ENCODE measurements at places on chromosomes 11 and 22.

GRCh38 chr11:57391539-57391938 lies 1.1 kb upstream of the PRG2 start:
- no peak for DNase-seq

GRCh38 chr11:11456866-11457265 lies 103.8 kb upstream of the CSNK2A3 start:
- no peak for DNase-seq

- DNase-seq = no peak
These were observed 14.3 kb downstream of the NCAM1 start for GRCh38 chr11:112975493-112975892.

- DNase-seq = no peak
These were observed 98.9 kb downstream of the PGR start for GRCh38 chr11:101030692-101031091.

GRCh38 chr11:65479184-65480145 lies 19.4 kb upstream of the MALAT1 start:
- peak; percentile 91 for DNase-seq

GRCh38 chr11:17638311-17638710 lies 81.1 kb upstream of the MYOD1 start:
- no peak for DNase-seq

GRCh38 chr22:33896575-33897447 lies 23.5 kb downstream of the LARGE1 start:
- no peak for DNase-seq

GRCh38 chr11:15909937-15910598 lies 446.3 kb downstream of the SOX6 start:
- DNase-seq = no peak

DNA sequence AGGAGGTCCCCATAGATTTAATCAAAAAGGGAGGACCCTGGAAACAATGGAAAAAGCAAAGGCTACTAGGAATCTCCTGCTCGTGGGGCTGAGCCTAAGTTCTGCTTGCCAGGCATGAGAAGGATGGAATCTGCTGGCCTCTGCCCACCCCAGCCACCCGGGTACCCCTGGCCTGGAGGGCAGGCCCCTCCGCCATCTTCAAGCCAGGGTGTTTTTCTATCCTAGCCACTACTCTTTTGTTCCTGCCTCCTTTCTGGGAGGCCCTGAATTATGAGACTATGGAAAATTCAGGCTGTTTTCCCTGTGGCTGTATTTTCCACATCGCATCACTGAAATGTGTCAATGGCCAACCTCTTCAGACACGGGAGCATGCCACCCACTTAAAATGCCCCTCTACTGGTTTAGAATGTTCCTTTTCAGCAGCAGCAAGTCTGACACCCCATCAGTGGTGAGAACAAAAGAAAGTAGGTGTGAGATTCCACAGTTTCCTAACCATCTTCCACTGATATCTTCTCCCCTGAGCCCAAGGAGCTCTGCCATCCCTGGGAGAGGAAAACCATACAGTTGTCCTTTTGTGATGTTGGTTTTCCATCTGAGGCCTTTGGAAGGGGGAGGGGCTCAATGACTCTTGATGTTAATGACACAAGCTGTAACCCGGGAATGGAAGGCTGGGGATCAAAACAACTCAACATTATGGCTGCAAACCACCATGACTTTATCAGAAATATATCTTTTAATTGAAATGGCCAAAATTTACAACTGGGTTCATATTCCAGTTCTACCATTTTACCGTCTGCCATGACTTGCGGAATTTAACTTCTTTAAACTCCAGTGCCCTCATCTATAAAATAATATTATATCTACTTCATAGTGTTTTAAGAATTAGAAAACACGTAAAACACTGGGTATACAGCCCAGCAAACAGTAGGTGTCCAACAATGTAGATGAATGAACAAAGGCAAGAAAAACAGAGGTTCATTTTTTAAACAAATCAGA lies 22.2 kb downstream of the DKK3 start:
- DNase-seq = no peak

- DNase-seq = no peak
These were observed 761 bp downstream of the HMBS start for GRCh38 chr11:119085437-119085847.

DNA sequence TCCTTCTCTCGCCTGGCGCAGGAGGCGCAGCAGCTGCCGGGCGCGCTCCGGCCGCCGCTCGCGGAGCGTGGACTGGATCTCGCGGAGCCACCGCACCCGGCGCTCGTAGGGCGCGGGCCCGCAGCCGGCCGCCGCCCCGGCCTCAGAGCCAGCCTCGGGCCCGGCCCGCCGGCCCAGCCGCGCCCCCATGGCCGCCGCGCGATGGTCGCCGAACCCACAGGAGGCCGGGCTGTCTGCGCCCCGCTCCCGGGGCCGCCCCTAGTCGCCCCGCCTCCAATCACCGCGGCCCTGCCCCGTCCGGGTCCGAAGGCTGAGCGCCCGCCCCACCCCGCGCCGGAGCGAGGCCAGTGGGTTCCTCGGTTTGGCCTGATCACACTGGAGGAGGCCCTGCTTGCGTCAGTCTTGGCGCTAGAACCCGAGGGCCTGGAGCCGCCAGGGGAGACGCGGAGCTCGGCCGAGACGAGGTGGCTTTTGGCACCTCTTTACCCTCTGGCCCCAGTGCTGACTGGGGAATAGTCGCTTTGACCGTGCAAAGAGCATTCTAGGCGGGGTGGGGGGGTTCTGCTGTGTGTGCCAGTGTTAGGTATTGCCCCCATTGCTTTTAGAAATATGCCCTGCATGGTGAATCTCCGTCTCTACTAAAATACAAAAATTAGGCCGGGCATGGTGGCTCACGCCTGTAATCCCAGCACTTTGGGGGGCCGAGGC lies at the start of gene LRRC75B:
Gene LRRC75B (minus strand): TSS at position 223 of the 708 bp plus-strand sequence. CDS start 34 bp downstream, at position 189.
- DNase-seq = peak; percentile 75

DNA sequence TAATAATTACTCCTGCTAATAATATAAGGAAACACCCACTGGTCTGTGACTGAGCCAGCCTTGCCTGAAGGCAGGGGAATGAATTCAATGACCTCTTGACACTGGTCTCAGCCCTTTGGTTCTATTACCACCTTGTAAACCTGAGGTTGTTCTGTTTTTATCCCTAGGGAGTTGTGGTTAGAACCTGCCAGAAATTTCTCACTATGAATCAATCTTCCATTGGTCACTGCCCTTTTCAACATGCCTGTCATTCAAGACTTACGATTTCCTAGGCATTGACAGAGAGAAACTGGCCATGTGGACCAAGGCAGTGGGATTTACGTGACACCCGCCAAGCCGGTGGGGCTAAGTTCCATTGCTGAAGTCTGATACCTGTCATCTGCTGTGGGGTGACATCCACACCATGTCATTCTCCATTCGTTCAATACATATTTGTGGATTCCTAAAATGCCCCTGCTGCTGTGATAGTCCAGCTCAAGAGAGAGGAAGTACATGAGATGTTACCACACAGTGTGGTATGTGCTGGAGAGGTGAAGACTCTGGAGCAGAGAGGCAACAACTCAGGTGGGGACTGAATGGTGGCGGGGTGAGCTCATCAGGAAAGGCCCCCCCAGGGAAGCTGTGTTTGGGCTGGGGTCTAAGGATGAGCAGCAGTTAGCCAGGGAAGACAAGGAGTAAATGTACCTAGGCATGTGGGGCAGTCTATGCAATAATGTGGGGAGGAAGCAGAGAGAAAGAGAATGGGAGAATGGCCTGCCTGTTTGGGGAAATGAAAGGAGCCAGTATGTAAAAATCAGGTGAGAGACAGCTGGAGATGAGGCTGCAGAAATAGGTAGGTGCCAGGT lies 15.2 kb upstream of the EHF start:
- DNase-seq = no peak

DNA sequence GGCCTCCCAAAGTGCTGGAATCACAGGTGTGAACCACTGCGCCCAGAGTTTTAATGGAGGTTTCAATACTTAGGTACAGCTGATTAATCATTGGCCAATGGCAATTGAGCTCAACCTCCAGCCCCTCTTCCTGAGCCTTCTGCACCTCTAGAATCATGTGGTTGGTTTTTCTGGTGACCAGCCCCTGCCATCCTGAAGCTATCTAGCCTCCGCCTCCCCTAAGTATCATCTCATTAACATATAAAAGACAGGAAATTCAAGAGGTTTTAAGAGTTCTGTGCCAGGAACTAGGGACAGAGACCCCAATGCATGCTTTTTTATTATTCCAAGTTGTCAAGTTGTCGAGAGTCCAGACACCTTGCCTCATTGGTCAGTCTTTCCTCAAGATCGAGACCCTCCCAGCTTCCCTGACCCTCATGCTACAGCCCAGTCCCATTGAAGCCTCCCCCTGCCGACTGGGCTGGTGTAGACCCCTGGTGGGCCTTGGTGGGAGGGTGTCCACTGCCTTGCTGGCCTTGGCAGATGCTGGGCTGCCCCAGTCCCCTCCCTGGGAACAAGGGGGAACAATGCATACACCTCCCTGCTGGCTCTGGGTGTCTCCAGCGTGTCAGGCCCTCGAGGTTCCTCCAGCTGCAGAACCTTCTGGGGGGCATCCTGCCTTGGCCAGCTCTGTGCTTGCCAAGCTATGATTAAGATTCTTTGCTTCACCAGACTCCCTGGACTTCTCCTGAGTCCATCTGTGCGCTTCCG lies 148.0 kb downstream of the CTTN start:
- DNase-seq = no peak

DNA sequence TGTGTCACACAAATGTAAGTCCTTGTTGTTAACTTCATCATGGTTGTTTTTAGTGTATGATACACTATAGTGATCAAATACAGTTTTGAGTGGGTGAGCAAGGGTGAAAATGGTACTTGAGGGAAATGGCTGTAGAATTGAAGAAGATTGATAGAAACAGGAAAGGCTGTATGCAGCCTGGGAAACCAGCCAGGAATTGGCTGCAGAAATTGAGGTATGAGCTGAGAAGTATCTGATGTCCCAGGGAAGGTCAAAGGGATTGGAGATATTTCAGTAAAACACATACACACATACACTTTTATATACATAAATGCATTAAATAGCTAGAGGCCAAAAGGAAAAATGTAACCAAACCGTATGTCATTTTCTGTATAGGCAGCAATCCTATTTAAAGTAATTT lies 13.1 kb upstream of the YAP1 start:
- no peak for DNase-seq

DNA sequence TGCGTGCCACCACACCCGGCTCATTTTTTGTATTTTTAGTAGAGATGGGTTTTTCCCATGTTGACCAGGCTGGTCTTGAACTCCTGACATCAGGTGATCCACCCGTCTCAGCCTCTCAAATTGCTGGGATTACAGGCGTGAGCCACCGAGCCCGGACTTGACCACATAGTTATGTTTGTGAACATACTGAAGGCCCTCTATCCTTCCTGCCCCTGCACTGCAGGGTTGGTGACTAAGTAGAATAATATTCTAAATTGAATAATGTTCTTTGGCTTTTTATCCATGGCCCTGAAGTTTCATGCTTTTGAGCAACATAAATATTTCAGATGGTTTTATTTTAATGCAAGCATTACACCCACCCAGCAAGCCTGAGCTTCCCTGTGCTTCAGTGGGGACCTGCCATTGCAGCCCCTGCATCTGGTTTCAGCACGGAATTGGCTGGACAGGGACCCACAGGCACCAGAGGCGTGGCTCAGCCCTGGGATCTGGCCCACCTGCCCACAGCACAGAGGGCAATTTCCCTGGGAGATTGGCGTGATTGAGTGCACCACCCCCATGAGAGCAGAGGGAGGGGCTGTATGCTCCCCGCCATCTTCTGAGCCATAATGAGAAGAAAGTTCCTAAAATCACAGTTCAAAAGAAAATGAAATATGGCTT lies 460.5 kb downstream of the BRD1 start:
- DNase-seq = no peak

- DNase-seq = no peak
These were observed 159.8 kb downstream of the ADAMTS15 start for GRCh38 chr11:130608287-130608686.

- no peak for DNase-seq
These were observed 21.2 kb upstream of the TP53AIP1 start for GRCh38 chr11:128963744-128964325.

GRCh38 chr11:61062181-61062930 lies 39.9 kb upstream of the CD5 start:
- DNase-seq = no peak

DNA sequence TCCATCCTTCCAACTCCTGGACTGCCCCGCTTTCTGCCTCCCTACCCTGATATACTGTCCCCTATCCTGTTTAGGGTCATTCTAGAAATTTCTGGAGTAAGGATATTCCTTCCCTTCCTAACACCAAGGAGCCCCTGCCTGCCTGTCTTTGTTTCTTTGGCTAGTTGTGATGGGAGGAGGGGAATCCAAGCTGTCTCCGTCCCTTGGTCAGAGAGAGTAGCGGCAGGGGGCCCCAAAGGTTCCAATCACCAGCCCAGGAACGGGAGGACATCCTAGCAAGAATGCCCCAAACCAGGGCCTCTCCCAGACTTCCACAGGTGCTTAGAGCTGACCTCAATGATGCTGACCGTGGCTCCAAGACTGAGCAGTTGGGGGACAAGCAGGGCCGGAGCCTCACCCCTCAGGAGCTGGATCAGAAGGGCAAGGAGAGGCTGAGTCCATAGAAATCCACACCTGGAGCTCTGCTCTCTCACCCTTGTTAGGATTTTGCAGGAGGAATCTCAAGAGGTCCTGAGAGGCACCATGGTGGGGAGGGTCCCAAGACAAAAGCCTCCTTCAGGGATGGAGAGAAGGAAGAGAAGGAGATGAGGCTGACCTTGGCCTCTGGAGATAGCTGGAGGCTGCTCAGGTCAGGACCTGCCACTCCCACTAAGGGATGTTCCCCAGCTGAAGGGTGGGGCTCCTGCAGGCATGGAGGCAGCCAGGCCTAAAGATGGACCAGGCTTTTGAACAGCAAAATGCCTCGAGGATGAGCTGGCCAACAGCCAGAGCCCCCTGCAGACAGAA lies 13.6 kb downstream of the SLC22A12 start:
- DNase-seq = peak; percentile 17

- DNase-seq = no peak
These were observed 850.8 kb upstream of the CCDC90B start for GRCh38 chr11:84136926-84137325.

- no peak for DNase-seq
These were observed 252.3 kb upstream of the SESN3 start for GRCh38 chr11:95483339-95483738.

GRCh38 chr11:68436985-68437926 lies 23.3 kb upstream of the PPP6R3 start:
- DNase-seq = peak; percentile 27

DNA sequence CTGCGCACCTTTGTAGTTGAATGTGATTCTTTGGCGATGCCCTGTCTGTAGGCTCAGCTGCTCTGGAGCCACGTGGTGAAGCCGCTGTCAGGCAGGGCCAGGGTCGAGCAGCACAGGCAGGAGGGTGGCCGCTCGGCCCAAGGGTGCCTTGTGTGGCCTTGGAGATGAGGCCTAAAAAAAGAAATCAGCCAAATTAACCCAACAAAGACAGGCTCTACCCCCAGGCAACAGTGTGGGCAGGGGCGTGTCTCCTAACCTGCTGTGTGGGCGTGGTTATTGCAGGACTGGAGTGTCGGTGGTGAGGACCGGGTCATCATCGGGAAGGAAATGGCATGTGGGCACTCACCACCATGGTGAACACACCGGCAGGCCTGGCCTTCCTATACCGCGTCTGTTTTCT lies 34.3 kb downstream of the CTTN start:
- DNase-seq = no peak
